Transverse colon (tissue), 4 donors: ENCODE measurements at places on chromosomes 11 and 22. TPM values are rescaled to one million over a fixed set of nuclear protein-coding genes. Genes with fewer than 3 reads are reported as not detected.

GRCh38 chr11:66970807-66971442 lies 4.2 kb upstream of the C11orf86 start:
- peak; percentile 29 for DNase-seq

- peak; percentile 84 for DNase-seq
These were observed 2.2 kb upstream of the CD151 start for GRCh38 chr11:830295-831117.

- DNase-seq = peak; percentile 13
These were observed 569 bp downstream of the FAM76B start for GRCh38 chr11:95788921-95789505.

- no peak for DNase-seq
These were observed 53.1 kb downstream of the THAP12 start for GRCh38 chr11:76327756-76328388.

GRCh38 chr11:126384449-126385070 lies 29.1 kb downstream of the ST3GAL4 start:
- peak; percentile 64 for DNase-seq

Gene SCGB2A2
- not detected for total RNA-seq

Gene SBF2
- 71.0 TPM for total RNA-seq

Gene BEST1
- 3.7 TPM for total RNA-seq

Gene TRPM5
- total RNA-seq = 3.7 TPM

Gene TENM4
- 0.14 TPM for total RNA-seq
